A549 (cell line): ENCODE measurements at places on chromosomes 5 and 9.
A peak's percentile ranks its signal among the peaks of the same experiment; 100 is the strongest.

DNA sequence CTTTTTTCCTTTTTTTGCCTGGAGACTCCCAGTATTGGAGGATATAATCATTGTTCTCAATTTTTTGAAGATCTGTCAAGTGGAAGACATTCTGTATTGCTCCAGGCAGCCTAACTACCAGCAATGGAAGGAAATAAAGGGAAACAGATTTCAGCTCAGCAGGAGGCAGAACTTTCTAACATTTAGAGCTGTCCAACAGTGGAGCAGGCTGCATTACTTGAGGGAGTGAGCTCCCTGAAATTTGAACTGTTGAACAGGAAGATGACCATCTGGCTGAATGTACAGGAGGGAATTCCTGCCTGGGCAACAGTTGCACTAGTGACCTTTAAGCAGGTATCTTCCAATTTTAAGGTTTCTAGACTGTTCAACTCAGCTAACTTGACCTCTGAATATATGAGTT lies 1.1 kb upstream of the GAPVD1 start:
- no peak for DNase-seq

DNA sequence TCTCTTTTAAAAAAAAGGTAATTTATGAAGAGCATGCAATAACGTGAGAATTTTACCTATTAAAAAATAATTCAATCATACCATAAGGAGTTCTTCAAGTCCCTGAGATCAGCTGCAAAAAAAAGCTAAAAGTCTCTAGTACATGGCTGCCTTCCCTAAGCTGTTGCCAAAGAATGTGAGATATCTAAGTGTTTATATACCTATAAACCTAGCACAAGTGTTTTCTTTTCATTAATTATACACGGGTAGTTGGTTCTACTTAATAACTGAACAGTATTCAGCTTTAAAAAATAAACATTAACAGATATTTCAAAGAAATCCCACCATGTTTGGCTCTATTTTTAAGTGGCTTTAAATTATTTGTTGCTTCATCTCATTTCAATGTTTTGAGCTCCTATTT lies 25.9 kb downstream of the FNBP1 start:
- no peak for DNase-seq

DNA sequence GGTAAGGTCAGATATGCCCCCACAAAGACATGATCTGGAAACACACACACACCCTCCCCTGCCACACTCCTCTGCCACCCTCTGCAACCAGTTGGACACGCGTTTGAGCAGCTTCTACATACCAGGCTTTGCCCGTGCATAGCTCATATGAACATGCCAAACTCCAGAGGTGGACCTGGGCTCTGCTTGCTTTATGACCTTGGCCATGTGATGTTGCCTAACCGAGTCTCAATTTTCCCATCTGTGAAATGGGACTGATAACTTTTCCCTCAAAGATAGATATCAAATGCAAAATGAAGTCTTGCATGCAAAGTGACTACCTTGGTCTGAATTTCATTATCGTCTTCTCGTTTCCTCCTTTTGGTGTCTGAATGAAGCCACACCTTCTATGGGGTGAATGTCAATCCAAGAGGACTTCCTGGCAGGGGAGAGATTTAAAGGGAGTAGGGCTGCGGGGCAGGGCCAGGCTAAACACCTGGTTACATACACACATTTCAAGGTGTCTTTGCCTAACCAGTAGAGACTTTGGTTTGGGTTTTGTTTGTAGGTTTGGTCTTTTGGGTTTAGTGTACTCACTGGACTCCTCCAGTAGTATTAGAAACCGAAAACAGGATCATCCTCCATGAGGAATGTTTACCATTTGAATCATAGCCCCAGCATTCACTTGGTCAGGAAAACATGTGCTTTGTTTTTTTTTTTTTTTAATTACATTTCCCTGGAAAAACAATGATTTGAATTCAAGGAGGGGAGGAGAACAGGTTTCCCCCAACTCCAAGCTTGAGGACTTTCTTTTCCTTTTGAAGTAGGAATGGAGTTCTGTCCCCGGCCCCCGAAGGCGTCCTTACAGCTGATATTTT lies 63.2 kb downstream of the COL27A1 start:
- DNase-seq = no peak

- DNase-seq = no peak
Measured at GRCh38 chr5:161286066-161286655, 260.4 kb downstream of the GABRB2 start.

- no peak for DNase-seq
Measured at GRCh38 chr9:134064711-134065110, 3.1 kb downstream of the BRD3 start.

DNA sequence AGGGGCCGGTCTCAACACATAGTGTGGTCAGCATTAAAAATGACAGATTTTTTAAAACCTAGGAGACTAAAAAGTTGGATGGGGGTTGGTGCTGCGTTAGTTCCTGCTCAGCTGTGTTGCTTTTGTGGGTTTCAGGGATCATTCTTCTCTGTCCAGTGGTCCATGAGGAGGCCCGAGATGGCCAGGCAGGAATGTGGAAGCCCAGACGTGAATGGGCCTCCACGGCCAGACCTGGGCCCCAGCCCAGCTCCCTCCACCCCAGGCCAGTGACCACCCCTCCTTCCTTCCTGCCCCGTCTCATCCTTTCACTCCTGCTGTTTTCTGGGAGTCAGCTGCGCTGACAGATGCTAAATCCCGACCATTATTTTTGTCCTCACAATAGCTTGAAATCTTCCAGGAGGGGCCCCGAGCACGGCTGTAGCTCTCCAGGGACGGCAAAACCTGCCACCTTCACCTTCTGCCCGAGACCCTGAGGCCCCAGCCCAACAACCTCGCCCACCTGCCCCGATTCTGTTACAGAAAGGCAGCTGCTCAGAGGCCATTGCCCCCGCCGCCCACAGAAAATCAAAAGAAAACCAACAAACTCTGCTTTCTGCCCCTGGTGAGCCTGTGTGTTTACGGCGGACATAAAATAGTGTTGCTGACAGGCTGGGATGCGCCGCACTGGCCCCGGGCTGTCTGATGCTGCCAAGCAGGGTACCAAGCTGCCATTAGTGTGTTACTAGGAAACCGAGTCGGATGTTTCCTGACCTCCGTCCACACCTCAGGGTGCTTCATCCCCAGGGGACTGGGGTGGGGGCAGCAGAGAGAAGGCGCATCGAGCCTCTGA lies 83.7 kb upstream of the SARDH start:
- no peak for DNase-seq

GRCh38 chr9:28981129-28981528 lies 1407.8 kb upstream of the C9orf72 start:
- DNase-seq = no peak

GRCh38 chr5:14035859-14036503 lies 91.5 kb upstream of the DNAH5 start:
- DNase-seq = peak; percentile 97

GRCh38 chr9:26171691-26172090 lies 493.4 kb upstream of the TUSC1 start:
- no peak for DNase-seq

DNA sequence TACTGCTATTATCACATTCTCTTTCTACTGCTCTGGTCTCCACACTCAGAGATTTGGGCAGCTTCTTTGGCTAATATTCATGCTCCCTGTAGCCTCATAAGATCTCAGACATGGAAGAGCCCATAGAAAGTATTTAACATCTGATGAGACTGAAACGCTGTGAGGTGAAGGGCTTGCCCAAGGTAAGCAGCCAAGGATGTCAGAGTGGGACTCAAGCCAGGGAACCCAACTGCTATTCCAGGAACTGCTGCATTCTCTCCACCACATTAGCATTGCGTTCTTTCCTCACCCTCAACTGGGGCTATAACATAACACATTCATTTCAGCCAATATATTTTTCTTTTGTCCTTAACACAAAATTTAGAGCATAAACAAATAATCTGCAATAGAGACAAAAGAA lies 3.8 kb downstream of the ADRB2 start:
- no peak for DNase-seq

GRCh38 chr9:131739133-131739958 lies 530 bp downstream of the RAPGEF1 start:
- no peak for DNase-seq

DNA sequence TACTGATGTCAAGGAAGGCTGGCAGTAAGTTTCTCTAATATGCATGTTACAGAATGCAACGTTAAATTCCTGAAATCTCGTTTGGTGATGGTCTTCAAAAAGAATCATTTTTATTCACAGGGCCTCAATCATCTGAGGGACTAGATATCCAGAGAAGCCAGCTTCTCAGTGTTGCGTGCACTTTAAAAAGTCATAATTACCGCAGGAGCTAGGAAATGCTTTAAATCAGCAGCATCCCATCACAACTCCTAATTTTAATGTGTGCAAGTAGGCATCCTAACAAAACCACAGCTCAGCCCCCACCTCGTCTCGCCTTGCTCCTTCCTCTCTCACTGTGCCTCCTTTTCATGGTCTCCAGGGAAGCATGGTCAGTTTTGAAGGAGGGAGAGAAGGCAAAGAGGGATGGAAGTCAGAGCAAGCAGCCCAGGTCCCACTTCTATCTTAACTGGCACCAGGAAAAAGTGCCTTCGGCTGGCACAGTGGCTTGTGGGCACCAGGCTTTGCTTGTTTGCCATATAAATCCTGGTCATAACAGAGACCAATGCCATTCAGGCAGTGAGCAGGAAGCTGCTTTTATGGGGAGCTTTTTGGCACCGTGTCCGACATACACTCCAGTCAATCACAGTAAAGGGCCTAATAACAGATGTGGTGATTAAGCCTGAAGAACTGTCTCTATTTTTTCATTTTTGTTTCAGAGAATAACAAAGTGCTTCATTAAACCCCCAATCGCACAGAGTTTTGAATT lies 21.4 kb downstream of the MEGF10 start:
- DNase-seq = no peak

DNA sequence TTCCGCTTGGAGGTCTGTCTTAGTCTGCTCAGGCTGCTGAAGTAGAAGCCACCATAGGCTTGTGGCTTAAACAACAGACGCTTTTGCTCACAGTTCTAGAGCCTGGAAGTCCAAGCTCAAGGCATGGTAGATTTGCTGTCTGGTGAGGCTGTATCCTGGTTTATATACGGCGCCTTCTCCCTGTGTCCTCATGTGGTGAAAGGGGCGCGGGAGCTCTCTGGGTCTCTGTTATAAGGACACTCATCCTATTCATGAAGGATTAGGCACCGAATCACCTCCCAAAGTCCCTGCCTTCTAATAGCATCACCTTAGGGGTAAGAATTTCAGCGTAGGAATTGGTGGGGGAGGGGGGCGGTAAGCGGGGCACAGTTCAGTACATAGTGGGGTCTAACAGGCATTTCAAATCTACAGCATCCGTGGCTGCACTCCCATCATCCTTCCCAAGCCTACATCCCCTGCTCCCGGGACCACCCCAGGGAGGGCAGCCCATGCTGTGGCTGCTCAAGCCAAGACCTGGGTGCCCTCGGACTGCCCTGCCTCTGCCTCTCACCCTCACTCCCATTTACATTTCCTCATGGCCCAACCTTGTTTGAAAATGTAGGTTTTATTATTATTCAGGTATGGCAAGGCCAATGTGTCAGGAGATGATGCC lies 15.1 kb upstream of the LPCAT1 start:
- DNase-seq = no peak

DNA sequence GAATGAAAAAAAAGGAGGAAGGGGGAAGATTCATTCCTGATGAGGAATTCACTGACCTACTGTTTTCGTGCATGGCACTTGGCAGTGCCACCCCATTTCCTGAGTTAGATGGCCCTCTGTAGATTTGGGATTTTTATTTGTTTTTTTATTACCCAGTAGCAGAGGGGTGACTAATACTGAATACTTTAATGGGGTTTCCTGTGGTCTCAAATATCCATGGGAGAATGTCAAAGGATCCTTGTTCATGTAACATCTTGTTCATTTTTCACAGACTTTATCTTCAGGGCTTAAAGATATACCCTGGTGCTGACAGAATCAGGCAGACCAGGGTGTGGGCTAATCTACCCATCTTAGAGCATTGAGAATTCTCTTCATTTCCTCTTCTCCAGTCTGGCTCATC lies 93.0 kb downstream of the MAMDC2 start:
- DNase-seq = no peak

- DNase-seq = no peak
Measured at GRCh38 chr5:169325273-169325672, 24.3 kb upstream of the SLIT3 start.

- DNase-seq = no peak
Measured at GRCh38 chr9:33438926-33439680, 8.3 kb downstream of the AQP3 start.

GRCh38 chr5:80973027-80973426 lies 12.9 kb downstream of the RASGRF2 start:
- DNase-seq = no peak

DNA sequence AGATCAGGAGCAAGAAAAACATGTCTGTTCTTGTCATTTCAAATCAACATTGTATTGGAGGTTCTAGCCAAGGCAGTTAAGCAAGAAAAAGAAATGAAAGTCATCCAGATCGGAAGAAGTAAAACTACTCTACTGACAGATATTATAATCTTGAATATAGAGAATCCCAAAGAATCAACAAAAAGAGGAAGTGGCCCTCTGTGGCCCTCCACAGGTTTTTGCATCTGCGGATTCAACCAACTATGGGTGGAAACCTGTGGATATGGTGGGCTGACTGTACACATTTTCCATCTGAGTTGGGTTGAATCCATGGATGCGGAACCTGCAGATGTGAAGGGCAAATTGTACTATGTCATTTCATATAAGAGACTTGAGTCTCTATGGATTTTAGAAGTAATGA lies 35.1 kb downstream of the GAS1 start:
- DNase-seq = no peak

DNA sequence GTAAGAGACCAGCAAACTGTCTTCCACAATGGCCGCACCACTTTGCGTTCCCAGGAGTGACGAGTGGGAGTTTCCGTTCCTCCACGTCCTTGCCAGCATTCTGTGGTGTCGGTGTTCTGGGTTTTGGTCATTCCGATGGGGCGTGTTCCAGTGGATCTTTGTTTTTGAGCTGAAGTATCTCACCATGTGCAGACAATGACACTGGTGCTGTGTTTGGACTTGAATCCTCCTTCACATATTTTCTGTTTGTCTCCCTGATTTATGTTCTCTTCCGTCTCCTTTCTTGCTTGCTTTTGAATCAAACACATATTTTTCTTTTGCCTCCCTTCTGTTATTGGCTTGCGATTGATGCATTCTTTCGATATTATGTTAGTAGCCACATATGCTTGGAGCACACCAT lies 60.8 kb upstream of the IRX4 start:
- DNase-seq = no peak

GRCh38 chr9:82498541-82499317 lies 510.2 kb downstream of the SPATA31D1 start:
- DNase-seq = no peak

GRCh38 chr5:153467546-153467945 lies 22.9 kb upstream of the GRIA1 start:
- no peak for DNase-seq

GRCh38 chr5:155017610-155018009 lies 4.1 kb downstream of the KIF4B start:
- DNase-seq = no peak
